ENCODE measurements at places on chromosomes 6 and 20. TPM values are rescaled to one million over a fixed set of nuclear protein-coding genes. Genes with fewer than 3 reads are reported as not detected.

Gene XKR7
- 0.04 TPM for polyA plus RNA-seq

Gene GJA1
- 41.6 TPM for polyA plus RNA-seq

Gene HUS1B
- polyA plus RNA-seq: not detected

Gene CCDC170
- polyA plus RNA-seq: 1.3 TPM

Gene DEFB129
- not detected for polyA plus RNA-seq
